ENCODE measurements at places on chromosomes 4 and X.

DNA sequence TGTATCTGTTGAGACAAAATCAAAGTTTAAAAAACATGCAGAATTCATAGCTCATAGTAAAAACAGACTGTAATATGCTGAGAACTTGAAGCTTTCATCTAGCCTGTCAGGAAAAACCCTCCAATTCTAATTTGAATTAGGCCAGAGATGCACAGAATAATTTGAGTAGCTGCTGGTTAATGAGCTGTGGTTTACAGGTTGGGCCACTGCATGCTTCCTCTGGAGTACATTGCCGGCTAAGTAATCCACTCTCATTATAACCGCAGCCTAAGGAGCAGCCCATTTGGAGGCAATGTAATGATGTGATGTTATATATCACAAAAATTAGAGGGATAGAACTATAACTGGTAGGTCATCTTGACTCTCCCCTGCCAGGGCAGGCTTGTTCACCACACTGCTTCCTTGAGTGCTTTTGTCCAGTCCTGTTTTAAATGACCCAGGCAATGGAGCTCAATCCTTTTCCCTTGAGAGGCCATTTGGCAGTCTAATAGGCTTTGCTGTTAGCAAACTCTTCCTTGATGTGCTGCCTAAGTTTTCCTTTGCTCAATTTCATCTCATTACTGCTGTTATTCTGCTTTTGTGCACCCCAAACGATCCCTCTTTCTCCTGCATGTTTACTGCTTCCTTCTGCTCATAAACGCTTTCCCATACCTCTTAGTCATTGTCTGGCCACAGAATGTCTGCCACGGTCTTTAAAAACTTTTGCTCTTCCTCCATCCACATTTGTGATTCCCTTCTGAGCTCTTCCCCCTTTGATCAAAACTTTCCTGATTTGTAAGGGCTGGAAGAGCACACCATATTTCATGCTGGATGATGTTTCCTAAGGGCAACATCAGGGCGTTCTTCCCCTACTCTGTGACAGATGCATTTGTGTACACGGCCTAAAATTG lies 230.9 kb downstream of the C4orf33 start:
- peak; percentile 34 for DNase-seq

- no peak for DNase-seq
Measured at GRCh38 chr4:123037804-123038203, 115.4 kb upstream of the NUDT6 start.

DNA sequence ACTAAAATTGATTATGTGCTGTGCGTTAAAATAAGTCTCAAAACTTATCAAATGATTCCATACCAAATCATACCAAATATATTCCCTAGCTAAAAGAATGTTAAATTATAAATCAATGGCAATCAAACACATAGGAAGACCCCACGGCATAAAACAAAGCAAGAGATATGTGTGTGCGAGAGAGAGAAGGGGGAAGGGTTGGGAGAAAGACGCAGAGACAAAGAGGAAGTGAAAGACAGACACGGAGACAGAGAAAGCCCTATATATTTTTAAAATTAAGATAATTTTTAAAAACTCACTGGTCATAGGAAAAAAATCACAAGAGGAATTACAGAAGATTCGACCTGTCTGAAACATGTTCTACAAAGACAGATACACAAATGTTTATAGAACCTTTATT lies 371.4 kb downstream of the NLGN4X start:
- peak; percentile 3 for DNase-seq

DNA sequence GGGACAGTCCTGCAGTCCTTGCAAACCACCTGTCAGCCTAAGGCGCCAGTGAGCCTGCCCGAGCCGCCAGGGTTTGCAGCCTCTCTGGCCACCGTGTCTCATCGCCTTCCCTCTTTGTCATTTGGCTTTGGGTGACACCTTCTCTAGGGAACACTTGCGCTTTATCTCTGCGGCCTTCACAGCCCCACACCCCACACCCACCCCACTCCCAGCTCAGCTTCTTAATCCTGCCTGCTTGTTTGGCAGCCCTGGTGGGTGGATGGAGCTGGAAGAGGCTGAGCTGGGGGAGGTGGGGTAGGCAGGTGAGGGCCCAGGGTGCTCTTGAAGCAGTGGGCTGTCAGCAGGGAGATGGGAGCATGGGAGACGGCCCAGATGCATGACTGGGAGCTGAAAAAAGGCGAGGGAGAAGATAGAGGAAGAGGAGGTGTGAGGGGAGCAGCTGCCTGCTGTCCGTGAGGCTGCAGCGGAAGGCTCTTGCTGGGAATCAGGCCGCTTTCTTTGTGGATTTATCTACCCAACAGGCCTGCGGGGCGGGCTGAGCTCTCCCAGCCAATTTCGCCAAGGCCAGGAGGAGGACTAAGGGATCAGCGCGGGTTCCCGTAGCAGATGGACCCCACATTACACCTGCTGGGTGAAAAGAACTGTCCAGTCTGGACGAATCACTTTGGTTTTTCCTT lies 97.5 kb upstream of the STOX2 start:
- DNase-seq: no peak

- no peak for DNase-seq
Measured at GRCh38 chr4:4320528-4320927, 30.5 kb downstream of the ZBTB49 start.

- no peak for DNase-seq
Measured at GRCh38 chrX:17987783-17988182, 126.7 kb upstream of the RAI2 start.

GRCh38 chrX:108415891-108416290 lies 22.3 kb downstream of the COL4A6 start:
- no peak for DNase-seq

DNA sequence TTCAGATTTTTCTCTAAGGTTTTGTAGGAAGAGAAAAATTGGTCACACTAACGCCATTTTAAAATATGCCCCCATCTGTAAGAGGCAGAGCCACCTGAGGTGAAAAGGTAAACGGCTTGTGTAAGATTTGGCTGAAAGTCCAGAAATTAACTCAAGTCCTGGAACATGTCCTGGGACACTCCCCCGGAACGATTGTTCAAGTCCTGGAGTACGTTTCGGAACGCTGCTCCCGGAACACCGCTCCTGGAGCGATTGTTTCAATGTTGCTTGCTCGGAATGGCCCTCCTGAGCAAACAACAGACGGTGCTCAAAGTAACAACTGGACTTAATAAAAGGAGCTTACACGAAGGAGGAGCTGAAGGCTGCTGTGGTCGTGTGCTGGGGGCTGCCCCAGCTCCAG lies 796.5 kb upstream of the SLIT2 start:
- DNase-seq: no peak

- no peak for DNase-seq
Measured at GRCh38 chr4:90597927-90598326, 470.7 kb downstream of the CCSER1 start.
